ENCODE measurements at places on chromosomes 6 and 20.

DNA sequence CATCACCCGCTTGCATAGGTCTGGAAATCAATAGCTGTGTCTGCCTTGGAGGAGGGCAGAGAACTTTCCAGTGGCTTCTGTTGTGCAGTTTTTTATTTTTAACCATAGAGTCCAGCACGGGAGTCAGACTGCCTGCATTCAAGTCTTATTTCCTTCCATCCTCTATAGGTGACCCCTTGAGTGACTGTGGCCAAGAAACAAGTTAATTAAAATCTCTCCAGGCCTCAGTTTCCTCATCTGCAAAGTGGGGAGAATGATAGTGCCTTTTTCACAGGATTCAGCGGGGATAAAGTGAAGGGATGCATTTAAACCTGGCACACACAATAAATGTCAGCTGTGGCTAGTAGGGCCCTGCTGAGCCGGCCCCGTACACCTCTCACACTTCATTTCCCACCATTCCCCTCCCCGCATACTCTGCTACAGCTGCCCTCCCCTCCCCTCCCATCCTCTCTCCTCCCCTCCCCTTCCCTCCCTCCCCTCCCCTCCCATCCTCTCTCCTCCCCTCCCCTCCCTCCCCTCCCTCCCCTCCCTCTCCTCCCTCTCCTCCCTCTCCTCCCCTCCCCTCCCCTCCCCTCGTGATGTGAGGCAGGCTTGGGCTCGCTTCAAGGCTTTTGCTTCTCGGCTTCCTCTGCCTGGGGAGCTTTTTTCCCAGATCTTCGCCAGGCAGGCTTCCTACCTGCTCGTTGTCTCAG lies 150.5 kb downstream of the TFAP2C start:
- no peak for DNase-seq

DNA sequence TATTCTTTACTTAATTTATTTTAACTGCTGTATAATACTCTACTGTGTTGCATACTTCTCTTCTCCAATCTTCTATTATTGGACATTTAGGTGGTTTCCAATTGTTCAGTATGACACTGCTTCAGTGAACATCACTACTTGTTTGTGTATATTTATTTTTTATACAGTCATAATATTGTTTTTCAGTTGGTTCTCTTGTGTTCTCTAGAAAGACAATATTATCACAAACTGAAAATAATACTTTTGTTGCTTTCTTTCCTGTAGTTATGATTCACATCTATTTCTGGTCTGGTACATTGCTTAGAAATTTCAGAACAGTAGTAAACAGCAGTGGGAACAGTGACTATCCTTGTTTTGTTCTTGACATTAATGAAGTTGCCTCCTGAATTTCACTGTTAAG lies 62.8 kb upstream of the GTSF1L start:
- DNase-seq, result no peak

DNA sequence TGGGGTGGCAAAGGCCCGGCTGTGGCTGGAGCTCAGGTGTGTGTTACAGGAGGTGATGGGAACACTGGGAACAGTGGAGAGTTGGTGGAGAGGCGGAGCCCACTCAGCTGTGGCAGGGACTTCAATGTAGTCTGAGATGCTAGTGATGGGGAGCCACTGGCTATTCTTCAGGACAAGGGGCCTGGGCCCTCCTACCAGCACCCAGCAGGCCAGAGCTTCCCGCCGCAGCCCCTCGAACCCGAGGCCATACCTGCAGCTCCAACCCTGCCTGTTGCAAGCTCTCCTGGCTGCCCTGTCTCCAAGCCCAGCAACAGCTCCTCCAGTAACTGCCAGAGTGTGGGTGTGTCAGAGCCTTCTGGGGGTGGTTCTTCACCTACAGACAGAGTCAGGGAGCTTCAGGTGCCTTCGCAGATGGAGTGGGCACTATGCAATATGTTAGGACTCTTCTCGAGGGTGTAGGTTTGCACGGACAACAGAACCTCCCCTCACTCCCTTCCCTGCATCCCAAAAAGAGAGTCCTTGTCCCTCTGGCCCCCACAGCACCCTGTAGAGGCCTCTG lies 146.2 kb upstream of the MLN start:
- DNase-seq, result no peak

DNA sequence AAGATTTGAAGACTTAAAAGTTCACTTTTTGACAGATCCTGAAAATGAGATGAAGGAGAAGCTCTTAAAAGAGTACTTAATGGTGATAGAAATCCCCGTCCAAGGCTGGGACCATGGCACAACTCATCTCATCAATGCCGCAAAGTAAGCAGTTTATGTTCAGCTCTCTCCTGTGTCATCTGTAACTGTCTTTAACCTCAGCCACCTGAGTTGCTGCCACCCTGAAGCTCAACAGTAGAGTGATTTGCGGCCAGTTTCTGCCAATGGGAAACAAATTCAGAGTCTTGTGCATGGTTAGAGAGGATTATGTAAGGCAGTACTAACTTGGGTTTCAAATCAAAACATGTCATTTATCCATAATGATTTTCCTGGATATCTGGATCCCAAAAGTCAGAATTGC lies 10.1 kb downstream of the TNFAIP3 start:
- no peak for DNase-seq

GRCh38 chr6:75150685-75151412 lies 55.0 kb downstream of the COL12A1 start:
- DNase-seq, result no peak

DNA sequence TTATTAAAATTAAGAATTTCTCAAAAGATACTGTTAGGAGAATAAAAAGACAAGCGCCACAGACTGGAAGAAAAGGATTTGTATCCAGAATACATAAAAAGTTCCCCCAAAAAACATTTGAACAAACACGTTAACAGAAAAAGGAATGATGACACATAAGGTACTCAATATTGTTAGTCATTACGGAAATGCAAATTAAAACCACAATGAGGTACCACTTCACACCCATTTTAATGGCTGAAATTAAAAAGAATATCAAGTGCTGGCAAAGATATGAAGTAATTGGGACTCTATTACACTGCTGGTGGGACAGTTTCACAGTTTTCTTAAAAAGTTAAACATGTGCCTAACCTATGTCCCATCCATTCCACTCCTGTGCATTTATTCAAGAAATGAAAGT lies 51.4 kb downstream of the HECA start:
- DNase-seq, result no peak

DNA sequence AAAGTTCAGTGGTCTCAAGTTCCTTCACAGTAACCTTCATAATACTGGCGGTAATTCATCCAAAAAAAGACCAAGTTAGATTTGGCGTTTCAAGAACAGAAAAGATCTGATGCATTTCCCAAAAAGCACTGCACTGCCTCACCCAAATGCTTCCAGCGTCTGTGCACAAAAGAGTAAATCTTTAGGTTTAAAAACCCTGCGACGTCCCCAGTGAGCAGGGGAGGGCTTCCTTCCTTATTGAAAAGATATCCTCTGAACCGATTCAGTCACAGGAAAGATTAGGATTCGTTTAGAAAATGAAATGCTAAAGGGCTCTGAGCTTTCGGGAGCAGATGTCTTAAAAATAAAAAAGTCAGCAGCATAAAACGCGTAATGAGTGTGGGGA lies 654 bp downstream of the TBC1D7 start:
- no peak for DNase-seq

GRCh38 chr6:31607317-31607716 lies 7.7 kb upstream of the AIF1 start:
- no peak for DNase-seq

GRCh38 chr6:109877028-109878004 lies 100.8 kb upstream of the GPR6 start:
- DNase-seq, result no peak

All from CD14-positive monocyte (primary cell).